CD4-positive, alpha-beta T cell (primary cell): ENCODE measurements at places on chromosomes 5 and 9. TPM values are rescaled to one million over a fixed set of nuclear protein-coding genes. Genes with fewer than 3 reads are reported as not detected.

- DNase-seq = no peak
These were observed 224.0 kb downstream of the SPOCK1 start for GRCh38 chr5:137275083-137275482.

- no peak for DNase-seq
These were observed 16.4 kb downstream of the TRIP13 start for GRCh38 chr5:909086-909485.

OR1Q1 gene
- total RNA-seq = not detected

GRCh38 chr5:165138236-165138635 lies 1632.8 kb downstream of the MAT2B start:
- DNase-seq = no peak

OLFM1 gene
- not detected for total RNA-seq

- DNase-seq = no peak
These were observed 35.2 kb upstream of the CSNK1G3 start for GRCh38 chr5:123476731-123477130.

- DNase-seq = no peak
These were observed 274.4 kb upstream of the SEMA6A start for GRCh38 chr5:116848954-116849581.

- DNase-seq = no peak
These were observed 32.1 kb upstream of the ALDOB start for GRCh38 chr9:101467690-101468089.

PFN3 gene
- not detected for total RNA-seq

- DNase-seq = no peak
These were observed 377.3 kb upstream of the MEF2C start for GRCh38 chr5:89260254-89260653.

SHOC1 gene
- not detected for total RNA-seq

GRCh38 chr5:58746321-58746720 lies 163.4 kb downstream of the RAB3C start:
- no peak for DNase-seq

- DNase-seq = no peak
These were observed 73.3 kb upstream of the ATP10B start for GRCh38 chr5:160925281-160925680.

DNA sequence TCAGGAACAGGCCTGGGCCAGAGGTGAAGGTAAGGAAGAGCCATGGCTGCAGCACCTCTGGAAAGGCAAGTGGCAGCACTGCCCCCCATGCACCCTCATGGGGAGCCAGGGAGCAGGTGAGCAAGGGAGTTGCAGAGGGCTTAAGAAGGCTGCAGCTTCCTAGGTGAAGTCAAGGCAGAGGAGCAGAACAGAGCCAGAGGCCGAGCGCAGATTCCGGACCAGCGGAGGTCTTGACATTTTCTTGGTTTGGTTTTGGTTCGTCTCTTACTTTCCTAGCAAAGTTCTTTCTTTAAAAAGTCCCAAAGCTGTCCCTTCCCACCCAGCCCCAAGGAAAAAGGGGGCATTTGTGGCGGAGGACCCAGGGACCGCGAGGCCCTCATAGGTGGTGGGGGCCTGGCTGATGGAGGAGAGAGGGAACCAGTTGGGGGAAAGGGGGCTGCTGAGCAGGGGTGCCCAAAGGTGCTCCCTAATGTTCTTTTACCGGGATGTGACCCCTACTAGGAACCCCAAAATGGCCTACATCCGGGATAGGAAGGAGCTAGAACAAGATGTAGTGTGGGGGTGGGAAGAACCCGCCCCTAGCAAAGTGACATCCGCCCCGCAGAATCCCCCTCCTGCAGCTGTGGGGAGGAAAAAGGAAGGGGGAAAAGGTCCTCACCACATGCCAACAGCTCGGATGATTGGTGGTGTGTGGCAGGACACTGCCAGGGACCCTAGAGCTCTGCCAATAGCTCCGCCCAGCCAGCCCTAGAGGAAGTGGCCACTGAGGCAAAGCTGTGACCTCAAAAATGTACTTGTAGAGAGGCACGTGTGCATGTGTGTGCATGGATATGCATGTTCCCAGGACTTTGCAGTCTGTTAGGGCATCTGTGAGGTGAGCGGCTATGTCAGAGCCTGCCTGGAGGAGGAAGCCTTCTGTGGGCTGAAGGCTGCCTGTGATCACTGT lies 914 bp upstream of the CD72 start:
- DNase-seq = no peak

DNA sequence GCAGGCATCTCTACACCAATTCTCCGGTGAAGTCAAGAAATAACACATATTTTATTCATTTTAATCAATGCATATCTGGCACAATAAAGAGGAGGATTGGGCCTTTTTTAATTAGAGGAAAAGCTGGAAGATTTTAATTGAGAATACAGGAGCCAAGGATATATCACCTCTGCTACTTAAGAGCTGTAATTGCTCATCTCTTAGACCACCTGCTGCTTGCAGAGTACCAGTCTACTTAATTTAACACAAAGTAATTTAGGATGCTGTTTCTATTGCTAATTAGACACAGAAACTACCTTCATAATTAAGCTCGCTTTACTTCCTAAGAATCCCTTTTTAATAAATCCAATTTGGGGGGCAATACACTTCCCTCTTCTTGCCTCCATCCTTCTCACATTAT lies 326.9 kb downstream of the TENT4A start:
- no peak for DNase-seq

GRCh38 chr5:139061856-139062255 lies 136.3 kb downstream of the SIL1 start:
- no peak for DNase-seq

MAMDC2 gene
- total RNA-seq = not detected

DNA sequence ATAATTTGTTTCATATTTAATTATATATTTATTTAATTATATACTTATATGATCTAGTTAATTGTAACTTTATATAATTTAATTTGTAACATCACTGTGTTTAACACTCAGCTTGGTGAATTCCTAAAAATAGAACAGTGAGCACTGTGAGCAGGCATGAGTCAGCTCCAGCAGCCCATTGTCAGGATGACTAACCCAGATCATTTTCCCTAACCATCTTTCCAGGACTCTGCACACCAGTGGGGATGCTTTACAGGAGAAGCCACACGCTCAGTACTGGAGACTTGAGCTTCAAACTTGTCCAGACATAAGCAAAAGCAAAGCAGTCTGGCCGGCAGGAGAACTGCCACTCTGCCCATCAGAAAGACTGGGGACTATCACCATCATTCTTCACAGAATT lies 446.2 kb upstream of the TRPC7 start:
- DNase-seq = no peak

TBC1D9B gene
- 71.8 TPM for total RNA-seq

DNA sequence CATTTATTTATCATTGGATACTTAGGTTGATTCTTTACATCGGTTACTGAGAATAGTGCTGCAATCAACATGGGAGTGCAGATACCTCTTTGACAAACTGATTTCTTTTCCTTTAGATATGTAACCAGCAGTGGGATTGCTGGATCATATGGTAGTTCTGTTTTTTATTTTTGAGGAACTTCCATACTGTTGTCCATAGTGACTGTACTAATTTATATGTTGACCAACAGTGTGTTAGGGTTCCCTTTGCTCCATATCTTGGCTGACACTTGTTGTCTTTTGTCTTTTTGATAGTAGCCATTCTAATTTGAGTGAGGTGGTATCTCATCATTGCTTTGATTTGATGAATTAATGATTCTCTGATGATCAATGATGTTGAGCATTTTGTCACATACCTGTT lies 137.3 kb upstream of the PITX1 start:
- no peak for DNase-seq

DNA sequence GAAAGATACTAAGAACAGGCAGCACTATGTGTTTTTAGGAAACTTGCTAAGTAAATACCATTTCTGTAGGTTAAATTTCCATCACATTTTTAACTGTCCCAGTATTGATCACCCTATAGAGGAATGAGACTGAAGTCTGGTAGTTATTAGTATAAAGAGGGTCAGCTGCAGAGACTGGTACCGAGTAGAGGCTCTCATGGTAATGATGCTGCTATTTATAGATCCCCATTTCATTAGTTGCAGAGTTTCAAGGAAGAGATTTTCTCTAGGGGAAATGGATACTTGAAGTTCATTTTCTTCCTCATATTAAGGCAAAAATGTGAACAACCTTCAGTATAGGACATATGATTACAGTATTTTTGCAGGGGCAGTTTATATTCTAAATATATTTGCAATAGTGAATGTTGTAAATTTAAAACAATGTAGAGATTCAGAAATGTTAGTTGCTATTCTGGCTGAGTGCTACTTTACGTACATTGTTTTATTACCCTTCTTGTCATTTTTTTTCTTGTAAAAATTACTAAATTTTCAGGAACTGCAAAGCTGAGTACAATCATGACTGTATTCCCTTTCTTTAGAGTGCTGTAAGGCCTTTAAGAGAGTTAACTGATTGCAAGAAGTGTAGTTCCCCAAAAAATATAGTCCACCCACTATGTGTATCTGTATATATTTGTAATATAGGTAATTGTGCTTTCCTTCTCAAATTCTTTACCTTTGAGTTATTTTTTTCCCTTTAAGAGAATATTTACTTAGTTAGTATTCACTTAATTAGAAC lies 14.7 kb downstream of the PBX3 start:
- no peak for DNase-seq

- no peak for DNase-seq
These were observed 122.7 kb downstream of the FSTL4 start for GRCh38 chr5:133489632-133490031.

- DNase-seq = no peak
These were observed 381.6 kb downstream of the EFNA5 start for GRCh38 chr5:107289030-107289714.

RASEF gene
- not detected for total RNA-seq

- no peak for DNase-seq
These were observed at the start of gene TUSC1 for GRCh38 chr9:25678147-25678666. TSS of gene TUSC1 (minus strand) at chr9:25678444. CDS start at chr9:25678312, 132 bp downstream.

DNA sequence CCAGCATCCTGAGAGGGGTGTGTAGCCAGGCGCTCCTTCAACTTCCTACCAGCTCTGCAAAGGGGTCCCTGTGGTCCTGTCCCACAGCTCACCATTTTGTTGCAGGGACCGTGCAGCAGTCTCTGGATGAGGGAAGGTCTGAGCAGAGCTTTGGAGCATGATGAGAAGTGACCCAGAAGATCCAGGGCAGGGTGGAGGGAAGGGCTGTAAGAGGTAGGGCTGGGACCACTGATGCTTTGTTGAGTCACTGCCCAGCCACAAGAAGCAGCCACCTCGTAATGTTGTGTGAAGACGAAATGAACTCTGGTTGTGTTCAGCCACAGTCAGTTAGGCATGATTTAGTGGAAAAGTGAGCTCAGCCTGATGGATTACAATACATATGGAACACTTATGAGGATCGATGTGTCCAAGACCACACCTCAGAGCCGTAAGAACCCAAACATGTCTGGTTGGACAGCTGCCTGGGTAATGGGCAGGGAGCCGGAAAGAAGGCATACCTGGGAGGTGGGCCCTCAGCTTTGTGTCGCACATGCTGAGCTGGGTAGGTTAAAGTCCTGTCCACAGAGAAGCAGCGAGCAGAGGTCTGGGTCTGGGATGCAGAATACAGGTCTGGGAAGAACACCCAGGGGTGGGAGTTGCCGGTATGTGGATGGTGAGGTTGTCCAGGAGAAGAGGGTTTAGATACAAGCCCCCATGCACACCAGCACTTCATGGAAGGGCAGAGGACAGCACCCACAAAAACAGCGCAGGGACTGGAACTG lies 250.1 kb downstream of the GADD45G start:
- no peak for DNase-seq

GRCh38 chr5:85143138-85143537 lies 758.5 kb upstream of the EDIL3 start:
- DNase-seq = no peak

GRCh38 chr9:86353655-86354010 lies 577 bp downstream of the TUT7 start:
- no peak for DNase-seq

- DNase-seq = no peak
These were observed 21.6 kb downstream of the KLF9 start for GRCh38 chr9:70392850-70393249.

GRCh38 chr5:60820593-60821487 lies 23.2 kb downstream of the ELOVL7 start:
- no peak for DNase-seq

DNM1 gene
- total RNA-seq = 1.8 TPM

PAXX gene
- total RNA-seq = 67.8 TPM

DNA sequence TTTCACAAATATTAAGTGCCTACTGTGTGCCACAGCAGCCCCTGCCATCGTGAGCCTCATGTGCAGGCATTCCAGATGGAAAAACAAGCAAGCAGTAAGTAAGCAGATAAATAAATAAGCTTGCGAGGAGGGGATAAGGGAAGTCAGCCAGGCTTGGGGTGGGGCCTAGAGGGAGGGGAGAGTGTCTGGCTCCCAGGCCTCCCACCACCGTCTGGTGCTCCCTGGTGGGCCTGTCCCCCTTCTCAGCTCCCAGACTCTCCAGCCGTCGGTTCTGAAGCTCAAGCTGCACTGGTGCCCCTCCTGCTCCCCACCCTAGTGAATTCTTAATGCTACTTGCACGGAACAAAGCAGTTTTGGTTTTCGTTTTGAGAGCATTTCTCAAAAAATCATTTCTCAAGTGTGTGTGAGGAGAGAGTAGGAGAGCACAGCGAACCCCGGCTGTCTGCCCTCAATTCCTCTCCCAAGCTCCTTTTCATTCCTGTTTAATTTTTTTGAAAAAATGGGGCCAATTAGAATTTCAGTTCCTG lies 6.6 kb upstream of the IER5L start:
- no peak for DNase-seq

- no peak for DNase-seq
These were observed 18.5 kb upstream of the COL15A1 start for GRCh38 chr9:98924946-98925820.

- no peak for DNase-seq
These were observed 48.3 kb upstream of the UBAC1 start for GRCh38 chr9:136009516-136009915.

DNA sequence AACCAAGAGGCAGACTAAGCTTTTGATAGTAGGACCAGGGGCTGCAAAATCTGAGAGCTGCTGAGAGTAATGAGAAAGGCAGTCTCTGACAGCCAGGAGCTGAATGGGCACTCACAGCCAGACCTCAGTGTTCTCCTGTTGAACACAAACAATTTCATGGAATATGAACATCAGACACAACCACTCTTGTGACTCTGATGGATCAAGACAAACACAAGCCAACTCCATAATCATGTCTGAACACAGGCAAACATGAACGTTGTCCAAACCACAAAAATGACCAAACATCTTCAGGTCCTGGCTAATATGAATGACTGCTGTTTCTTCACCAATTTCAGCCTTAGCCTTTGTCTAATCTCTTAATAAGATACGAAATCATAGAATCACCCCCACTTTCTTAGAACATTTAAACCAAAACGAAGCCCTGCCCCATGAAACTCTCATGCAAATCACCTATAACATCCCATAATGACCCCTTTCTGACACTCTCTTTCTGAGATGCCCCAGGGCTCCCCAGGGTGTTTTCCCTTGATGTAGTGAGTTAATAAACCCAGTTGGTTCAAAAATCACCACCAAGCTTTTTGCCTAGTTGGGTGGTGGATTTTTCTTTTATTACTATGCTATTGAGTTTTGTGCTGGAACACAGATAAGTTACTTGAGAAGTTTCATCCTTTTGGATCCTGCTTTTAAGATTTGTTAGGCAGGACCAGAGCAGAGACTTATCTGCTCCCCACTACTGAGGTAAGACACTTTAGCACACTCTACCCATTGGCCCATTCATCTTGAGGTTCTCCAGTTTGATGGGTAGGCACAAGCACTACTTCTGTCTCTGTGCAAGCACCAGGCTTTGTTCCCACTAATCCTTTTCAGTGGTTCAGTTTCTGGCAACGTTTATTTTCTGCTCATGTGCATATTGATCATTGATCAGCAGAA lies 5.9 kb upstream of the ERAP2 start:
- no peak for DNase-seq
